ENCODE measurements at places on chromosomes 12 and 14.

DNA sequence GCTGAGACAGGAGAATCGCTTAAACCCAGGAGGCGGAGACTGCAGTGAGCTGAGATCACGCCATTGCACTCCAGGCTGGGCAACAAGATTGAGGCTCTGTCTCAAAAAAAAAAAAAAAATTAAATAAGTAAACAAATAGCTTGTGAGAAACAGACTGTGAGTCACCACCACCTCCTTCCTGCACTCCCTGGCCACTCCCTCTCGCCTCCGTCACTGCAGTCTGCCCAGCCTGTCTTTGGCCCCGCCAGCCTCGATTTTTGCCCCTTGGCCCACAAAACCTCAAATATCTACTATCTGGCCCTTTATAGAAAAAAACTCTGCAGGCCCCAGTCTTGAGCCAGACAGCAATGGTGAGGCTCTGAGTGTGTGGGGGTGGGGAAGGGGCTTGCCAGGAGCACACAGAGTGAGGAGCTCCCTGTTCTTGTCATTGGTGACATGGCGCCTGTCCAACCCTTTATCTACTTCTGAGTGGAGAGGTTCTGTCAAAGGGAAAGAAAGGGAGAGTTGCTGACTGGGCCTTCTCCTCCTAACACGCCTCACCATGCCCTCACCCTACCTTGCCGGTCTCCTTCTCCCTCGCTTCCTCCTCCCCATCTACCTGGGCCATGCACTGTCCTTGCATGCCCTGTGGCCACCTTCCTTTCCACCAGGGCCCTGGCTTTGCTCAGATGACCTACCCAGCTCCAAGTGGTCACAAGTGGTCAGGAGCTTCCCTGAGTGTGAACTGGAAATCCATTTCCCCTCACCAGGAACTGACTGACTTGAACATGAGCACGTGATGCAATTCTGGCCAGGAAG lies 22.1 kb downstream of the LGMN start:
- DNase-seq: peak; percentile 27

GRCh38 chr14:46279327-46279726 lies 372.3 kb downstream of the RPL10L start:
- no peak for DNase-seq

GRCh38 chr14:46769292-46769691 lies 117.7 kb upstream of the RPL10L start:
- no peak for DNase-seq

- no peak for DNase-seq
Observed at GRCh38 chr12:56720731-56721151, 4.4 kb downstream of the NACA start.

DNA sequence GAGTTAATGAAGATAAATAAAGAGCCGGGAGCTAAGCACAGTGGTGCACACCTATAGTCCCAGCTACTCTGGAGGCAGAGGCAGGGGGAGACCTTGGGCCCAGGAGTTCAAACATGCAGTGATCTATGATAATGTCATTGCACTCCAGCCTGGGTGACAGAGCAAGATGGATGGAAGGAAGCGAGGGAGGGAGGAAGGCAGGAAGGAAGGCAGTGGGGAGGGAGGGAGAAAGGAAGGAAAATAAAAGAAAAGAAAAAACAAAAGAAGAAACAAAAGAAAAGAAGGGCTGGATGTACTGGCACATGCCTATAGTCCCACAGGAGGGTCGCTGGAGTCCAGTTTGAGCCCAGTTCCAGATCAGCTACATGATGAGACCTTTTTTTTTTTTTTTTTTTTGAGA lies 19.0 kb upstream of the SP7 start:
- DNase-seq: no peak

GRCh38 chr12:90023207-90023900 lies 314.7 kb upstream of the ATP2B1 start:
- DNase-seq: no peak

GRCh38 chr12:2009623-2010022 lies 5.4 kb upstream of the DCP1B start:
- DNase-seq: no peak

DNA sequence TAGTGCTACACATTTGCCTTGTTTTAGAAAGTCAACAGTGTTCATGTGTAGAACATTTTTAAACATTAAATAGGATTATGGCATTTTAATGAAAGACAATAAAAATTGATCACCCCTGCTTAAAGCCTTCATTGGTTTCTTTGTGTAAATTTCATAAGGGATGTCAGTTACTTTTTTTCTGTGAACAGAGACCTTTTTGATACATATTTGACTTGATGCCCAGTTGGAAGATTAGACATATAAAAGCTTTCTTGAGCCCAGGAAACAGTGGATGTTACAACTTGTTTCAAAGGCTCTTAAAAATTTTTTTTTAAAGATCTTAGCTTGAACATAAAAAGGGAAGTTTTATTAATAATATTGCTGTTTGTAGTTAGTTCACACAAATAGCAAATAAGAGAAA lies 168.7 kb upstream of the PDZRN4 start:
- no peak for DNase-seq

All from stimulated activated naive CD8-positive, alpha-beta T cell treated with anti-CD3 and anti-CD28 coated beads, Interleukin-15, Interleukin-2, amounts not matched to agents 100 U/mL and 50 U/mL, for 24 hours (primary cell).